Osteocyte (in vitro differentiated cells): ENCODE measurements at places on chromosomes 7 and 10. TPM values are rescaled to one million over a fixed set of nuclear protein-coding genes. Genes with fewer than 3 reads are reported as not detected.

GRCh38 chr10:80829562-80829961, 291.9 kb downstream of the SH2D4B start:
- no peaks in the 10 kb centered on the region for H3K27me3 ChIP-seq
- no peak for DNase-seq
- H3K4me1 ChIP-seq, result no peaks in the 10 kb centered on the region
- H3K27ac ChIP-seq, result no peak overlapping the region
- no peaks in the 10 kb centered on the region for H3K36me3 ChIP-seq

- peaks cover 20% of the 10 kb centered on the region for H3K27me3 ChIP-seq
- peaks cover 1% of the 10 kb centered on the region for H3K36me3 ChIP-seq
- DNase-seq, result no peak
- peaks cover 15% of the 10 kb centered on the region for H3K4me1 ChIP-seq
- no peak overlapping the region for H3K4me3 ChIP-seq
- no peak overlapping the region for H3K27ac ChIP-seq
Observed at GRCh38 chr7:155237730-155238129, 59.9 kb upstream of the INSIG1 start.

TAS2R4 gene
- total RNA-seq, result 1.7 and 2.2 TPM in 2 replicates

DNA sequence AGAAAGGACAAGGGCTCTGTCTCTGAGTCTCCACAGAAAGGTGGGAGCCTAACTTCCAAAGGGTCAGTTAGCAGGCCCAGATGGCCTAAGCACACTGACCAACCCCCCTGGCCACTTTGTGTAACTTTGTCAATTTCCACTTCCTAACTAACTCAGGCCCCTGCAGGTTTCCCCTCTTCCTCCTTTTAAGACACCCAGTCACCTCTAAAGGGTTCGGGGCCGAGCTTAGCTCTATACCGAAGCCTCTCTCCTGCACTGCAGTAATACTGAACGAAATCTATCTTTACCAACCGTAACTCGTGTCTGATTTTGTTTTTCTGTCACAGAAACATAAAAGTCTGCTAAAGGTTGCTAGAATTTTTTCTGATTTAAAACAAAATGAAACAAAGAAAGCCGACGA, 44.4 kb downstream of the CCDC3 start:
- H3K27me3 ChIP-seq, result no peaks in the 10 kb centered on the region
- H3K4me3 ChIP-seq, result no peak overlapping the region
- H3K36me3 ChIP-seq, result no peaks in the 10 kb centered on the region
- no peak overlapping the region for H3K27ac ChIP-seq
- H3K4me1 ChIP-seq, result no peaks in the 10 kb centered on the region
